ENCODE measurements at places on chromosomes 1 and 21.
A peak's percentile ranks its signal among the peaks of the same experiment; 100 is the strongest.

- no peak for DNase-seq
Measured at GRCh38 chr1:3293563-3294080, 160.8 kb upstream of the ARHGEF16 start.

- DNase-seq = peak; percentile 51
Measured at GRCh38 chr1:206066479-206067171, 13.7 kb downstream of the RHEX start.

GRCh38 chr1:167262836-167263235 lies 42.1 kb downstream of the POU2F1 start:
- DNase-seq = no peak

GRCh38 chr21:37373539-37373938 lies 7.0 kb downstream of the DYRK1A start:
- DNase-seq = no peak

DNA sequence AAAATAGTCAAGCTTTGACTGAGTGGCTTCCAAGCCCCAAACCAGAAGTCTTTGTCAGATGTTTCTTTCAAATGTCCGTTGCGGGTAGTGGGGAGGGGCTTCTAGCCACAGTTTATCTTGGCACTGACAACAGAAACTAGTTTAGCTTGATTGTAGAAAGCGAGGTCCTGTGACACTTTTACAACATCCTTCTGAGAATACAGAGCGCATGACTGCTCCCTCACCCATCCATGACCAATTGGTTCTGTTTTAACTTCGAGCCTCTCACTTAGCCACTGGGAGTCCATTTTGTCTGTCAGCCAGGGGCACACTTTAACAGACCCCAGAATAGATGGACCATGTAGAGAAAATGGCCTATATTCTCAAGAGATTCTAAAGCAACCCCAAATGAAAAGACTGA lies 199.2 kb upstream of the ST6GALNAC5 start:
- DNase-seq = no peak

GRCh38 chr1:208542309-208542708 lies 298.1 kb upstream of the PLXNA2 start:
- no peak for DNase-seq

DNA sequence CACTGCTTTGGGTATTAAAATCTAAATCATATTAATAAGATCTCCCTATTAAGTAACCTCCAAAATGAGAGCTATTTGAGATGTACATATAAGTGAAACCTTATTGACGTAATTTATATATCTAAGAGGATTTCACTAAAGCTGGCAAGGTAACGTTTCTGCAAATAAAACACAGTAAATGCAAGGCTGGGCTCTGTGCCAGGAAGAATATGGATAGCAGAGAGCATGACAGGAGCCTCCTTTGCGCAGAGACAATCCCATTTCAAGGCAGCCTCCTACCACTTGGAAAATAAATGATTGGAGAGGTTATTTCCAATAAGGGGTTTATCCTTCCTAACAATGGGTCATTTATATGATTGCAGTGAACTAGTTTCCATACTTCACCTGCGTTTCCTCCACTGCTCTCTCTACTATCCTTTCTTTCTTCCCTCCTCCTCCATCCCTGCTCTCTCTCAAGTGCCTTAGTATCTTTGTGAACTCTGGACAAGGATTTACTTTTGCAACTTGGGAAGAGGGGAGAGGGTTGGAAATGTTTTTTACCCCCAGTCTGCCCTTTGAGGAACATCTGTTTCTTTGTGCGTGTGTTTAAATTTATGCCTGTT lies 3.0 kb upstream of the NFIA start:
- peak; percentile 60 for DNase-seq

- no peak for DNase-seq
Measured at GRCh38 chr1:17251246-17251645, 2.3 kb downstream of the PADI3 start.

DNA sequence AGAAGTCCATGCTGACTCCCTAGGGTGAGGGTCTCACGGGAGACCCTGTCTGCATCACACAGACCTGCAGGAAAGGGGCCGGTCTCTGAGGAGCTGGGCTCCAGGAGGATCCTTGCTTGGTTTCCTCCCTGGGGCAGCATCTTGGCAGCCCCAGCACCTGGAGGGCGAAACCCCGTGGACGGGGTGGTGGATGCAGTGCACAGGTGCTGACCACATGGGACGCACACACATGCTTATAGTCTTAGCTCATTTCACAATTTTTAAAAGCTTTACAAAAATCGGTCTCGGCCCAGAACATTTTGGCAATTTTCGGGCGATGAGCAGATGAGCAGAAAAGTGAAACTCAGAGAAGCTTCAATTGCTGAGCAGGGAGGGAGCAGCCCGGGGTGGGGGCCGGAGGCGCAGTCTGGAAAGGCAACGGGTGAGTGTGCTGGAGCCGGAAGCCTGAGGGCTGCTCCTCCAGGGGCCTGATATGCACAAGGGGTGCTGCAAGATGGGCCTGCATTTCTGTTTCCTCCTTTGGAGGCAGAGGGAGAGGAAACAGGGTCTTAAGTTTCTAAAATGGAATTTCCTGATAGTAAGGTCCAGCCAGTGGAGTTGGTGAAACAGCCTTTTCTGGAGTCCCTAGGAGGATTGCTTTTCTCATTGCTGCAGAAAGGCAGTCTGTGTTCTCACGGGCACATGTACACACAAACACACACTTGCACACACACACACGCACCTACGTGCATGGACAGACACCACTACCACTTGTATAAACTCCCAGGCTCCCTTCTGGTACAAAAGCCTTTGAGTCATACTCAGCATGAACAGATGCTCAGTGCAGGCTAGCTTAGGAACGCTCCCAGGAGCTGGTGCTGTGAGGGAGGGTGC lies 60.6 kb downstream of the SCCPDH start:
- no peak for DNase-seq

DNA sequence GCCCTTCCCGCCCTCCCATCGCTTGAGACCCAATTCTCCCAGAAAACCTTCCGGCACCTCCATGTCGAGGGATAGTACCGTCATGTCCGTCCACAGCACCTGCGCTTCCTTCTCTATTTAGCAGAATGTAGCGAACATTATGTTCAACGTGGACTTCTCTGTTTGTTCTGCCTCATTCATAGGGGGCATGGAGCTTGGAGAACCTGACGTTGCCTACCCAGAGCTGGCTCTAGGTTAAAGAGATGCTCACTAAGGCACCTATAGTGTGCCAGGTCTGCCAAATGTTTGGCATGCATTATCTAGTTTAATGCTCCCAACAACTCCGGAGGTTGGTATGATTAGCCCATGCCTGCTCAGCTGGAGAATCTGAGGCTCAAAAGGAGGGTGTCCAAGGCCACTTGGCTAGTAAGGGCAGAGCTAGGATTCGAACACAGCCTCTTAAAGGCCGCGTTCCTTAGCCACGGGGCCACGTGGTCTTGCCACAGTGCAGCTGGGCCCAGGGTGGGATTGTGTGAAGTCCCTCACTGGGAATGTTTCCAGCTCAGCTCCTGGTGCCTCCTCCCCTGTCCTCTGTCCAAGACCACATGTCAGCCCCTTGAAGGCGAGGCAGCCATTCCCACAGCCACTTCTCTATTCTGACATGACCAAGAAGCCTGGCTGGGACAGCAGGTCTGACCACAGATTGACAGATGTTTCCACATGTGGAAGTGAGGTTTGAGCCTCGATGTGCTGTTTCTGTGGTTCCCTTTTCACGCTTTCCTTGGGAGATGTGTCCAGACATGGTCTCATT lies 57.8 kb downstream of the RUNX3 start:
- no peak for DNase-seq

DNA sequence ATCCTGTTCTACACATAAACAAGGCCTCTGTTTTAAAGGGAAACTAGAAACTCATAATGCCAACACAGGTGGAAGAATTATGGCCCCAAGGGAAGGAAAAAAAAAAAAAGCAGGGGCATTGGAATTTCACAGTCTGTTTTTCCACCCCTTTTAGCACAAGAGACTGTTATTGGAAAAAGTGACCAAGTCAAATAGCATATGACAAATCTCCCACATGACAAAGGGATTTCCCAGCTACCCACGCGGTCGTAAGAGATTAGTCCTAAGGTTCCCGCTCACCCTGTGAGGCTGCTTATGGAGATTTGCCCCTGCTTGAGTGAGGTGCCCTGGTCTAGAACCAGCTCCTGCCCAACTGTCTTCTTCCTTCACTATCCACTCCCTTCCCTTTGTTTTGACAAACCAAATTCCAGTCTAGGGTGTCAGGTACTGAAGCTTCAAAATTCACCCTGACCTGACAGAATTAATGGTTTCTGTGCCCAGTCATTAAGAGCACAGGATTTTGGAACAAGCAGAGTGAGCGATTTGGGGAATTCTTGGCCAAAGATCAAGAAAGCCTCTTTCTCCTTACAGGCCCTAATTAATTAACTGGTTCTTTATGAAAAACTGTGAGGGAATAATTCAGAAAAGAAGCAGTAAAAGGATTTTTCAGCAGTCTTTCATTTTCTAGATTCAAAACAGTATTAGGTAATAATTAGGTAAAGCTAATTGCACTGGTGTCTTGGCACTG lies 107.3 kb downstream of the NMNAT2 start:
- DNase-seq = no peak

GRCh38 chr1:3237570-3237969 lies 168.6 kb downstream of the PRDM16 start:
- DNase-seq = no peak

DNA sequence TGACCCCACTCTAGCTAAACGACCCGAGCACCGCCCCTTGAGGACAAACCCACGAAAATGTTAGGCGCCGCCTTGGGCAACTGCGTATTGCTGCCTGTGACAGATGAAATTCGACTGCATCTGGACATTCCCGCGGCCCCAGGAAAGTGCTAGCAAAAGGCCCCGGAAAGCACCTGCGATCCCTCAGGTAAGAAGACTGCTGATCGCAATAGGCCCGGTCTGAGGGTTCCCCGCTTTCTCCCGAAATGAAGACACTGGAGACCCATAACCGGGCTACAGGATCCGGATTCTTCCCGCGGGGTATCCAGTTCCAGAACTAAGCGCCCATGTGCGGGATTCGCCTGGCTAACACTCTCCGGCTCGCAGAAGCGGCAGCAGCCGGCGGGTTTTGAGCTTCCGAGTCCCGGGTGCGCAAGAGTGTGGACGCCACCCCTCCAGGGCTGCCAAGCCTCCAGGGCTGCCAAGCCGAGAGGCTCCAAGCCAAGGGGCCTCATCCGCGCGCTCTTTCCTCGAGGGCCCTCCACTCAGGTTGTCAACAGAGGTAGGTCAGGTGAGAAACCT lies 157.9 kb upstream of the NBPF11 start:
- DNase-seq = no peak

DNA sequence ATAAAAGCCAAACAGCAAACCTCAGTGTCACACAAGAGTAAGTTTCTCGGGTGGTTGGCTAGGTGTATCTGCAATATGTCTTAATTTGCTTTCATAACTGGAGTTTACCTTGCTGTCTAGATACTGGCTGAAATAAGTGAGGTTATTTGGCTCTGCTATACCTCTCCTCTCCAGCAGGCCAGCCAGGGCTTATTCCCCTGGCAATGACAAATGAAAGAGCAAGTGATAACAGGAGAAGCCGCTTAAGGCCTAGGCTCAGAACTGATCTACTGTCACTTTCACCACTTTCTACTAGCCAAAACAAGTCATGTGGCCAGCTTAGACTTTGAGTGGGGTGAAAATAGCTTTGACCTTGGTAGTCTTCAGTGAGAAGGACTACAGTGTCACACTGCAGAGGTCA lies 4.8 kb upstream of the RPE65 start:
- DNase-seq = no peak

DNA sequence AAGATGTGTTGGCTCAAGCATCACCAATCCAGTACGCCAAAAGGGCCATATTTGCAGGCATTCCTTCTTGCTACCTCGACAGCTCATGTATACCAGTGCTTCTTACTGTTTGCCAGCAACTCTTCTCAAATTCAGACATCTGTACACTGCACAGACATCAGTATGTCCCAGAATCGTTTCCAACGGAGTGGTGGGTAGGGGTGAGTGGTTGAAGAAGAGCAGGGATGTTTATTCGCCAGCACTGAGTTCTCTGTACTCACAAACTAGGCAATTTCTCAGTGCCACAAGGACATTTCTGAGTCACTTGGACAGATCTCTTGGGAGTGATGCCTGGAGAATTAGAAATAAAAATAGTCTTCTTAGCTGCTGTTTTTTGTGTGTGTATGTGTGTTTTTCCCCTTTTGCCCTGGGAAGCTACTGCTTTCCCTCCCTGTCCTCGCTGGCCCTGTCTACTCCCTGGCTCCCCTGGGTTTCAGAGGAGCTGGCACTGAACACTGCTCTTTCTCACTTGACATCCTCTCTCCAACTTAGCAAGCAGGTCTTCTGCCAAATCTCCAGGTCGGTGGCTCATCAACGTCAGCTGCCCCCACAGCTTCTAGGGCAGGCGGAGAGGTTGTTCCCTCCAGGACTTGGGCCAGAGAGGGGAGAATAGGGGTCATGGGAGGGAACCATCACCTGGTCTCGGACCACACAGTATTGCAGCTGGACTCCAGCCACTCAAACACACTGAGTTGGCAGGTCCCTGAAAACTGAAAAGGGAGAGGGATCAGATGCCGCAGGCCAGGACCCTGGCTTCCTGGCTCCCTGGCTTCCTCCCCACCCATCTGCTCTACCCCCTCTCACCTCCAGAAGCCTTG lies 90.5 kb downstream of the NMNAT2 start:
- no peak for DNase-seq

DNA sequence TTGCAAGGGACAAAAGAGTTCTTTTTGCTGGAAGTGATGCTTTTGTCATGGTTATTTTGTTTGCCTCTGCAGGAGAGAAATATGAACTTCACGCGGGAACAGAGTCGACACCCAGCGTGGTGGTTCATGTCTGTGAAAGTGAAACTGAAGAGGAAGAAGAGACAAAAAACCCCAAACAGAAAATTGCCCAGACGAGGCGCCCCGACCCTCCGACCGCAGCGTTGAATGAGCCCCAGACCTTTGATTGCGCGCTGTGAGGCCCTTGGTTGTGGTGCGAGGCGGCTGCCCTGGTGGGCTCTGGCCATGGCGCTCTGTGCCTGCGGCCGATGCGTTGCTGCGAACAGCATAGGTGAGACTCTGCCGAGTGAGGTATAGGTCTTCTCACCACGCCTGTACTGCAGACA lies 20.9 kb upstream of the NCMAP start:
- no peak for DNase-seq
